Small intestine (tissue), 16 donors: ENCODE measurements at places on chromosomes 4 and X.

- DNase-seq, result no peak
These were observed 434.9 kb downstream of the PDGFC start for GRCh38 chr4:156536661-156537060.

- peak; percentile 76 for DNase-seq
These were observed 89.2 kb downstream of the TMEM144 start for GRCh38 chr4:158299459-158300007.

DNA sequence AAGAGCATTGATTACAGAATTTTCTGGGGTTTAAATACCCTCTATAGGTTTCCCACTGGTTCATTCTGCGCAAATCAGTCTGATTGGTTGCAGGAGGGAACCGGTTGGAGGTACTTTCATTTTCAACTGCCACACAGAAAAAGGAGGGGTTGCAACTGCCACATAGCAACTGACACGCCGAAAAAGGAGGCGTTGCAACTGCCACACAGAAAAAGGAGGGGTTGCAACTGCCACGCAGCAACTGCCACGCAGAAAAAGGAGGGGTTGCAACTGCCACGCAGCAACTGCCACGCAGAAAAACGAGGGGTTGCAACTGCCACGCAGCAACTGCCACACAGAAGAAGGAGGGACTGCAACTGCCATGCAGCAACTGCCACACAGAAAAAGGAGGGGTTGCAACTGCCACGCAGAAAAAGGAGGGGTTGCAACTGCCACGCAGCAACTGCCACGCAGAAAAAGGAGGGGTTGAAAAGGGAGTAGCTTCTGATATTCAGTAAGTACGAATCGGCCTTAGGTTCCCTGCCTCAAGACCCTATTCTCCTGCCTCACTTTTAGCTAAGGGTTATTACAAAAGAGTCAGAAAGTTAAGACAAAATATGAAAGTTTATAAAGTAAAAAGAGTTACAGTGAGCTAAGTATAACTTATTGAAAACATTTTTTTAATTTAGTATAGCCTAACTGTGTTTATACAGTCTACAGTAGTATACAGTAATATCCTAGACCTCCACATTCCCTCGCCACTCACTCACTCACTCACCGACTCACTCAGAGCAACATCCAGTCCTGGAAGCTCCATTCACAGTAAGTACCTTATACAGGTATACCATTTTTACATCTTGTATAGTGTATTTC, 431.8 kb downstream of the KCTD8 start:
- no peak for DNase-seq

- no peak for DNase-seq
These were observed 70.2 kb upstream of the NUDT6 start for GRCh38 chr4:122992641-122993040.

DNA sequence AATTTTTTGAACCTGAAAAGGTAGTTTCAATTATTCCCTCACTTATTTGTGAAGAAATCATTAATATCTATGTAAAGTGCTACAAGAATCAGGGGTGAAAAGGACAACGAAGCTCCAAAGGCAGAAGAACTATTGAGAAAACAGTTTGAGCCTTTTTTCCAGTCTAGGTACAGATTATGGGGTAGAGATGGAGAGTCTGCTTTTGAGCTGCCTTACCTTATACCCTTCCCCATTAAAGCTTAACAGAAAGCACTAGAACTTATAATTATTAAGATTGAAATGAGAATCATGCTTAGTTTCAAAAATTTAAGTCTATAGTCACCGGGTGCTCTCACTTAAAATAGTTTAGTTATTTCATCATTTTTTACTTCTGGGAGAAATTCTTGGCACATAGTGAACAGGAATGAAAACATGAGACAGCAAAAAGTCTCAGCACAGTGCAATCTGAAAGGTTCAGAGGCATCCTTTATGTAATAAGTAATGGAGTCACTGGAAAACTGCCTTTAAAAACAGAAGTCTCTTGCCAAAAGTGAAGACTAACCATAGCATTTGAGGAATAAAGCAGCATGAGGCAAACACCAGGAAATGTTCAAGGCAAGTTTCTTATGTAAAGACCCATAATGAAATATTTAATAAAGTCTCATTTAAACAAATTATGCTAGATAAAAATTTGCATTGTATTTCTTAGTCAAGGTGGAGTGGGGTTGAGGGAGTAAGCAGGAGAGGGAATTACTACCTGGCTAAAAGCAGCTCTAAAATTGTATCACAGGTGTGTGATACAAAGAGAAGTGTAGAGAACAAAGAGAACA, 5.1 kb upstream of the DCLK2 start:
- DNase-seq, result no peak

DNA sequence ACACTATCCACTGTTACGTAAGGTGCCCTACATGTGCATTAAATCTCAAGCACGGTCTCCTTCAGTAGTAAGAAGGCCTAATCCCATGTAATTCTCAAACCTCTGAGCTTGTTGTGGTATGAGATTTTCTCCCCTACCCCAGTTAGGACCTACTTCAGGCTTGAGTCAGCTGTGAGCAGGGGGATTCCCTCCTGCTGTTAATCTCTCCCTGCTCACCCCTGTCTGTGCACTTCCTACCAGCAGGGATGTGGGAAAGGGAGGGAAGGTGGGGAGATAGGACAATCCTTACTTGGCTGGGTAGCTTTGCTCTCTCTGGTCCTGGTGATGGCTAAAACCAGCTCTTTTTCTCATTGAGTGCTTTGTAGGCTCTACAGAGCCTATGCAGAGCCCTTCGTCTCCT, 60.8 kb downstream of the PALLD start:
- DNase-seq, result no peak

GRCh38 chrX:40440866-40441265, 139.9 kb upstream of the ATP6AP2 start:
- no peak for DNase-seq

- DNase-seq, result no peak
These were observed 94.3 kb downstream of the CT47B1 start for GRCh38 chrX:120781403-120781802.

GRCh38 chr4:34720571-34720970, 1523.7 kb downstream of the ARAP2 start:
- peak; percentile 43 for DNase-seq

DNA sequence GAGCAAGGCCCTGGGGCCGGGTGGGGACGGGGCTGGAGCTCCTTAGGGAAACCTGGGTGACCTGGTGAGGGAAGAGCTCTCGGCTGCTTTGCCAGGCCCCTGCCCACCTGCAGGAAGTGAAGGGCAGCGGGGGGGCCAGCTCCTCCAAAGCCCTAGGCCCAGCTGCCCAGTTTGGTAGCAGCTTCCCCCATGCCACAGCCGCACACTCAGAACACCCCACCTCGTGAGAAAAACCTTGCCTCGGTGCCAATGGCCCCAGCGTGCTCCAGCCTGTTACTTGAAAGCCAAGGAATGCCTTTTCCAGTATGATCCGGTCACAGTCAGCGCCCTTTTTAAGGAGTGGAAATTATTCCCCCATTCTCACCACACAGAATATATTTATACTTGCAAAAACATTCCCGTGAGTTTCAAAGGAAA, 38.3 kb downstream of the ACOX3 start:
- no peak for DNase-seq

DNA sequence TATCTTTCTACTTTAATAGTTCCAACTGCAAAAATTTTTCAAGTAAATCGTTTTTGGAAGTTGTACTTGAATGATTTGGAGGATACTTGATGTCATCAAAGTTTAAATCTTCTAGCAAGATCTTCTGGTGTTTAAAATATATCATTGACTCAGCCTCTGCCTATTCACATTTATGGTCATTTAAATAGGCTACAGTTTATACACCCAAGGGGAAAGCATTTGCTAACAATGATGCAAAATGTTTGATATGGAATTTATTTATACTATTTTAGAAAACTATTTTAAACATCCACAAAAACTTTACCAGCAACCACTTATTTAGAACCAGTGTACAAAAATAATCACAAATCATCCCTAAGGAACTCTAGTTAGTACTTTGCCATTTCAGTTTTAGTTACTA, 123.3 kb upstream of the STIM2 start:
- DNase-seq, result no peak

GRCh38 chr4:8219236-8219635, 20.1 kb downstream of the SH3TC1 start:
- no peak for DNase-seq

GRCh38 chrX:74788545-74789086, 136.6 kb downstream of the NEXMIF start:
- DNase-seq, result no peak

GRCh38 chr4:127179256-127180087, 453.3 kb upstream of the INTU start:
- DNase-seq, result no peak

- DNase-seq, result peak; percentile 6
These were observed 2.9 kb upstream of the AGA start for GRCh38 chr4:177444911-177445736.

DNA sequence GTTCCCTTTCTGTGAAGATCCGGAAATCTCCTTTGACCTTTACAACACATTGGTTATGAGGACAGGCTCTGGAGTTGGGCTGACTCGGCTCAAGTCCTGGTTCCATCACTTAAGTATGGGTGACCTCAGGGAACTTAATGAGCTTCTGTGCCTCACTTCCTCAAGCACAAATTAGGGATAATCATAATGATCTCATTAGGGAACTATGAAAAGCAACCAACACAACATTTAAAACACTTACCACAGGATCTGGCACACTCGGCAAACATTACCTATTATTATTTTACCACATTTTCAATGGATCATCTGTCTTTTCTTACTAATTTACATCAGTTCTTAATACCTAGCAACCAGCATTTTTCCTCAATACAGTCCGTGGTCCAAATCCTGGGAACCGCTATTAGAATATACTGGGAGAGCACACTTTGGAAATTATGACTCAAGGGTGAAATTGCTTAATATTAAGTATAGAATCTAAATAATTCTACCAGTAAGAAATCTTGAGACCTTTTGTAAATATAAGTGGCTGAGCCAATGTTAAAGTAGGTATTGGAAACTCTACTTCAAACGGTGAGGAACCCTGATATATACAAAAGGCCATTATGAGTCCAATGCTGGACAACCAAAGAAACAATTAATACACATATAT, 19.6 kb downstream of the ADGRA3 start:
- DNase-seq, result no peak
